ENCODE measurements at places on chromosomes 12 and 14.

DNA sequence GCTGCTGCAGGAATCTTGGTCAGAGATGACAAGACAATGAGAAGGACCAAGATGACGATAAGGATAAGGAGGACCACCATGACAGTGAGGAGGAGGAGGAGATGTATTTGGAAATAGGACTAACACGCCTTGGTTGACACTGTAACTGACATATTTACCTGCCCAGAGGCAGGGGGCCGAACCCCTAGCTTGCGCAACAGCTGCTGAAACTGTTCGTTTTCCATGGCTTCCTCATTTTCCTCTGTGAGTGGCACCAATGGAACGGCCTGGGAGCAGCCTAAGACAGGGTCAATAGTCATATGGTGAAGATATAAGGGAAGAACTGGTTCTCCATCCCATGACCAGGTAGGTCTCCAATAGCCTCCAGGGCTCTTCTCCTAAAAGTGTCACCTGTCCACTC is 28.8 kb downstream of the TIMELESS start:
- DNase-seq: no peak

GRCh38 chr12:21655591-21655990 is 2.1 kb downstream of the LDHB start:
- DNase-seq: no peak

DNA sequence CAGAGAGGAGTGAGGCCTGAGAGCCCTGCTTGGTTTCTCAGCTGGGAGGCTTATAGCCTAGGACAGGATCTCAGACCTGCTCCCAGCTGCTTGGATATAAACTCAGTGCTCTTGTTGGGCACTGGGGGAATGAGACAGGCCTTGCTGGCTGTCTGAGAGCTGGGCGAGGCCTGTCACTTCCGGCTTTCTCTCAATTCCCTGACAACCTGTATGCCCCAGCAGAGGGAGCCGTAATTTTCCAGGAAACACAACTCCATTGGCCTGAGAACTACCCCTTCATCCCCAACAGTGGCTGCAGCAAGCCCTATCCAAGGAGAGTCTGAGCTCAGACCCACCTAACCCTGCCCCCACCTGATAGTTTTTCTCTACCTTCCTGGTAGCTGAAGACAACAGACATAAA is 258.3 kb upstream of the STXBP6 start:
- DNase-seq: no peak

- no peak for DNase-seq
Measured at GRCh38 chr12:104805186-104805585, 152.9 kb downstream of the SLC41A2 start.

GRCh38 chr14:23228812-23229211 is 8.9 kb upstream of the RNF212B start:
- no peak for DNase-seq

DNA sequence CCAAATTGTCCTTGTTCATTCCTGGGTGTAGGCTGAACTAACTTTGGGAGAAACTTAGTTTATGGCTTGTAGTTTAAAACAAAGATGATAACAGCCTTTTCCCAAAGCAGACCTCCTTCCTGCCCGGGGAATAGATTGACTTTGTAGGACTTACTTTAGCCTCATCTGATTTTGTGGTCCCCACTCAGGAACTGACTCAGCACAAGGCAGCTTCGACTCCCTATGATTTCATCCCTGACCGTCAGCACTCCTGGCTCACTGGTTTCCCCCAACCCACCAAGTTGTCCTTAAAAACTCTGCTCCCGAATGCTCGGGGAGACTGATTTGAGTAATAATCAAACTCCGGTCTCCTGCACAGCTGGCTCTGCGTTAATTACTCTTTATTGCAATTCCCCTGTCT is 40.1 kb upstream of the DDHD1 start:
- DNase-seq: no peak

DNA sequence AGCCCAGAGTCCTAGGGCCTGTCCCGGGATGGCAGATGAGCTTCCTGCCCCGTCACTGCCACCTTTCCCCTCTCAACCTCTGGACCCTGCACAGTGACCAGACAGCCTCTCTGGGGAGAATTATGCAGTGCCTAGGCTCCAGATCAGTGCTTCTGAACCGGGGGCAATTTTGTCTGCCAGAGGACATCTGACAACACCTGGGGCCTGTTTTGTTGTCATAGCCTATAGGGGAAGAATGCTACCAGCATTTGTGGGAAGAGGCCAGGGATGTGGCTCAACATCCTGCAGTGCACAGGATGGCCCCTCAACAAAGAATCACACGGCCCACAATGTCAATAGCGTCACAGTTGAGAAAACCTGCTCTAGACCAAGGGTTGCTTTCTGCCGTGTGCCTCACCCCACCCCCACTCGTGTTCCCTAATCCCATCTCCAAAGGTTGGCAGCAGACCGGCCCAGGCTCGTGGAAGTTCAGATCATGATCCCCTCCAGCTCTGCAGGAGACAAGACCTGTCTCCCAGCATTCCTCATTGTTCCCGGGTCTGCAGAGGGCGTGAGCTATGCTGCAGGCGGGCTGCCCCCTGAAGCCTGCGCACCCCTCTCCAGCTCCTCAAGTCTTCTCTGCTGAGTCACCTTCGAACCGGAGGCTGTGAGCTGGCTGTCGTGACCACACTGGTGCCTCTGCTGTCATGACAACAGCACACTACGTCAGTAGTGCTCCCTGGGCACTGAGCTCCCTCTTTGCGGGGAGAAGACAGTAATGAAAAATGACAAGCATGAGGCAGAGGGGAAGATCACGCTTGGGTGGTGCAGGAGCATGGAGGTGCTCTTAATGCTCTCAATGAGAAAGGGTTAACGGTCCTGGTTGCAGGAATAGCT is 2.0 kb upstream of the GAPDH start:
- DNase-seq: peak; percentile 75

DNA sequence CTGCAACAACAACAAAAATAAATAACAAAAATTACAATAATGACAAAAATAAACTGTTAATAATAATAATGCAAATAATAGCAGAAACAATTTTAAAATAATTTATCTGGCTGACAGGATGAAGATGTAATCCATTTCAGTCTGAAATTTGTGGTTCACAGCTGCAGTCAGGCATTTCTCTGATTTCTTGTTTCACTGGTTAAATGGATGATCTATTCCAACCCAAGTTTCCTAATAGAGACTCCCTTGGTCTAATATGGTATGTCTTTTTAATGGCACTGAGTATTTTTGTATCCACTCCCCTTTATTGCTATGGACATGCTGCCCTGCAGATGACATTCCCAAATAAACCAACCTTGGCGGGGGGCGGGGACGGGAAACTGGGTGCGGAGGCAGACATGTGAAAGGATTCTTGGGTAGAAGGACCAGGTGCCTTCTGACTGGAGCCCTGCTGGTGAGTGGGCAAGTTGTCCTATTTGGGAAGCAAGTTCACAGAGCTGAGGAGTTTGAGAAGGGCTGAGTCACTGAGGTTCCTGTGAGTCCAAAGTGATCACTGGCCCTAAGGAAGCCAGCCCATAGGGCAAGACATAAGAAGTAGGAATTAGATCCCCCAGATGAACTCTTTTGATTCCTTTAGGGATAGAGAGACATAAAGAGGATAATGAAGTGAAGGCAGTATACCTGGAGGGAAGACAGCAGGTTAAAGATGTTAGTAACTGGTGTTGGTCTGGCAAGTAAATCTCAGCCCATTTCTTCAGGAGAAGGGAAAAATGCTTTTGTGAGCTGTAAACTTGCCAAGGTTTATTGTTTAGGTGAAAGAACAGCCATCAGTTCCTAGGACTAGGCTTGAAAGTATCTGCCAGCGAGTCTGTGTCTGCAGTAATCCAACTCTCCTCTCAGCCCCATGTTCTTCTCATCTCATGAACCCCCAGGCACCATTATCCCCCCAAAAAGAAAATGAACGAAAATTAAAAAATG is 14.5 kb downstream of the FOXG1 start:
- DNase-seq: no peak

- DNase-seq: no peak
Measured at GRCh38 chr12:127133675-127134335, 1133.2 kb upstream of the TMEM132C start.

GRCh38 chr14:104019806-104020205 is 65.7 kb upstream of the ASPG start:
- DNase-seq: no peak

DNA sequence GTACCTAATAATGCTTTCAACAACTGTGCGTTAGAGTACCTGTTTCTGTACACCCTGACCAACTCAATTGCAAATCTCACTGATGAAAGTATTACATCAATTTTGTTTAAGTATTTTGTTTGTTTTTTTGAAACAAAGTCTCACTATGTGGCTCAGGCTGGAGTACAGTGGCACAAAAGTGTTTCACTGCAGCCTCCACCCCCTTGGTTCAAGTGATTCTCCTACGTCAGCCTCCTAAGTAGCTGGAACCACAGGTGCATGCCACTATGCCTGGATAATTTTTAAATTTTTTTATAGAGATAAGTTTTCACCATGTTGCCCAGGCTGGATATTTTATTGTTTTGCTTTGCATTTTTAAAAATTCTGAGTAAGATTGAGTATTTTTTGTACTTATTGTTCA is 46.7 kb downstream of the YEATS4 start:
- DNase-seq: no peak

GRCh38 chr12:113070117-113070906 is 13.8 kb downstream of the DTX1 start:
- peak; percentile 61 for DNase-seq

DNA sequence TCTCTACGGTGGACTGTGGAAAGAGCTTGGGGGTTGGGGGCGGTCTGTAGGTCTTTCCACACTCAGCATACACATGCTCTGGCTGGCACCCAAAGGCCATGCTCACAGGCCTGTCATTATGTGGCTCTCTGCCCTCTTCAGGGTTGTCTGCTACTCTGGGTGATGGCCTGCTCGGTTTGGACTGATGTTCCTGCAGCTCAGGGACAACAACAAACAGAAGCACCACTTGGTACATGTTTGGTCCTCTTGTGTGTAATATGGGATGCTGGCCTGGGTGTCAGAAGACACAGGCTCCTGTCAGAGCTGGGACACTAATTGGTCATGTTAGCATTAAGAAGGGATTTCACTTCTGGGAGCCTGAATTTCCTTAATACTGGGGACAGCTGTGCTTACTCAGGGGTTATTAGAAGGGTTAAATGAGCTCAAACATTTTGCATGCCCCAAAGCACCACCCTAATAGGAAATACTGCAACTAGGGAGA is 32.7 kb upstream of the SELPLG start:
- no peak for DNase-seq

DNA sequence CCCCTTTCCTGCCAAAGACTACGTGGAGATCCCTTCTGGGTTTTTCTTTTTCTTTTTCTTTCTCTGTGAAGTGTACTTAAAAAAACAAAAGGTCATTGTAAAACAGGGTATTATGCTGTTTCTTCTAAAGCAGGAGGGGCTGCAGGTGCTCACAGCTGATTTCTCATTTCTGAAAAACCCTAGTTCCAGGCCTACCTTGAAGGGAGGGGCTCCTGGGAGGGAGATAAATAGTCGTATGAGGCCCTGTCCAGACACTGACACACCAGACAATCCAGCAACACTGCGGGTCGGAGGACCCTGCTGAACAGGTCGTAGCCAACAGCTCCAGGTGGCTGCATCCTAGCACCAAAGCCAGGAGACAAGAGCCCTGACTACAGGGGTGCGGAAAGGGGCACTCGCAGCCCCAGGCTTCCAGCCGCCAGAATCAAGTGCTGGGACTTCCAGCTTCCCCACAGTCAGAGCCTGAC is 41.1 kb downstream of the PSMA6 start:
- no peak for DNase-seq

DNA sequence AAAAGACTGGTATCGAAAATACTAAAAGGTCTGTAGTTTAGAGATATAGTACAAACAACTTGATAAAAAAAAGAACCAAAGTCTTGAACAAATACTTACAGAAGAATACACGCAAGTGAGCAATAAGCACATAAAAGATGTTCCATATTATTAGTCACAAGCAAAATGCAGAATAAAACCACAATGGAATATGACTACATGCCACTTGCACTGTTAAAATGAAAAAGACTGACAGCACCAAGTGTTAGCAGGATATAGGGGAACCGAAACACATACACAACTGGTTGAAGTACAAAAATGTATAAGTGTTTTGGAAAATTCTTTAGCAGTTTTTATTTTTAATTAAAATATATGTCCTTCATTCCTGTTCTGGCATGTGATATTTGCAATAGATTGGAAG is 3.6 kb downstream of the CLEC2A start:
- no peak for DNase-seq

- no peak for DNase-seq
Measured at GRCh38 chr12:29242921-29243431, 93.9 kb downstream of the FAR2 start.

- DNase-seq: no peak
Measured at GRCh38 chr14:59776468-59776867, 94.1 kb downstream of the RTN1 start.

GRCh38 chr14:96215452-96216244 is 11.0 kb downstream of the BDKRB2 start:
- no peak for DNase-seq

DNA sequence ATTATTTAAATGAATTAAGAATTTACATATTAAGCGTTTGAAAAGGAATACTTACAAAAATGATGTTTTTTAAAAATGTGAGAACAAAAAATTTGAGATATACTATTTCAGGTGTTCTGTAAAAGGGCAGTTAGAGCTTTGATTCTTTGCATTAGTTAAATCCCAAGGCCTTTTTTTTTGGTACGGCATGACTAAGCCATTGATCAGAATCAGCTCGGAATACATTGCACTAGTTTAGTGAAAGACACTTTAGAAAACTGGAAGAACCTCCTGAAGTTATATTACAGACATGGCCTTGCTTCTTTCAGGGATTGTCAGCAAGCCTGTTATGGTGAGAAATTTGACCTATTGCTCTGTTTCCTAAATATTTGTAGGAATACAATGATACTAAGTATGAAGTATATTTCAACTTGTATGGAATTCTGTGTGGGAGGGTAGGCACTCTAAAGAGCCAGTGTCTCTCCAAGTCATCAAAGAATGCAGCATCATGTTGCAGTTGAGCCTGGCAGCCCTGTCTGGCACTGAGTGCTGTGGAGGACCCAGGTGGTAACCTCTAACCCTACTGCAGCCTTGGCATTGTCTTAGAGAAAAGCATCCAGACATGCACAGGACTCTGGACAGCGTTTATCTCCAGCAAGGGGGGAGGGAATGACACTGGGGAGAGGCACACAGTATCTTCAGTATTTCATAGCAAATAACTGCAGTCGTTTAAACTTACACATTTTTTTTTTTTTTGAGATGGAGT is 1.5 kb downstream of the KLC1 start:
- DNase-seq: no peak

DNA sequence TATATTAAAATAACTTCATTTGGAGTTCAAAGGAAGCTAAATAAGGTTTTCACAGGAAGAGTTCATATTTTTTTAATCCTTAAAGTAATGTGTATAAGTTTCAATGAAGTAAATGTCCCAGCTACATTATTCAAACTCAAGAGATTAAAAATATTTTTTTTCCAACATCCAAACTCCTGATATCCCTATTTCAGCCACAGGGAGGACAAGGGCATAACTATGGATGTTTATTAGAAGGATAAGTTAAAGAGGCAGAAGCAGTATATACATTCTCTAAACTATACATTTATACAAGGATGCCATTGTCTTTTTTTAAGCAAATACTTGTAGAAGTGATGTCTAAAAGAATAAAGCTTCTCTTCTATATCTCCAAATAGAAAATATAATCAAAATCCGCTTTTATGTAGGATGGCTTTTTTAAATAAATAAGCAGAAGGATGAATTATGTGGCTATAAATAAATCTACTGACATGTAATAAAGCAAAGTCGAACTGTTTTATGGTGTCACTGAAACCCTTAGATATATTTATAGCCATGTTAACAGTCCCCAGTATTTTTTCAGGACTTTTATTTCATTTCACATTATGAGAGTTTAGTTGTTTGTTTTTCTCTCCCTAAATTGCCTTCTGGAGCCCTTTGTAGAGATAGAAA is 936.5 kb downstream of the DIO2 start:
- no peak for DNase-seq
